ENCODE measurements at places on chromosomes 7 and 10.

- no peak for DNase-seq
Measured at GRCh38 chr7:139955109-139955820, 107.5 kb downstream of the PARP12 start.

GRCh38 chr10:35135861-35136260 lies 9.2 kb downstream of the CREM start:
- no peak for DNase-seq

- DNase-seq, result no peak
Measured at GRCh38 chr7:45430397-45430796, 143.8 kb upstream of the ADCY1 start.

GRCh38 chr7:130650611-130651120 lies 17.9 kb downstream of the COPG2 start:
- DNase-seq, result no peak

- DNase-seq, result no peak
Measured at GRCh38 chr7:149241696-149242095, 2.2 kb downstream of the ZNF212 start.

- DNase-seq, result no peak
Measured at GRCh38 chr10:110448682-110449418, 48.9 kb upstream of the DUSP5 start.

- DNase-seq, result peak; percentile 73
Measured at GRCh38 chr10:71319042-71319799, at the start of gene SLC29A3. Gene SLC29A3 (plus strand): TSS chr10:71319259. CDS start chr10:71319310, 51 bp downstream.

GRCh38 chr10:13795653-13796555 lies 209.1 kb downstream of the PRPF18 start:
- DNase-seq, result no peak

DNA sequence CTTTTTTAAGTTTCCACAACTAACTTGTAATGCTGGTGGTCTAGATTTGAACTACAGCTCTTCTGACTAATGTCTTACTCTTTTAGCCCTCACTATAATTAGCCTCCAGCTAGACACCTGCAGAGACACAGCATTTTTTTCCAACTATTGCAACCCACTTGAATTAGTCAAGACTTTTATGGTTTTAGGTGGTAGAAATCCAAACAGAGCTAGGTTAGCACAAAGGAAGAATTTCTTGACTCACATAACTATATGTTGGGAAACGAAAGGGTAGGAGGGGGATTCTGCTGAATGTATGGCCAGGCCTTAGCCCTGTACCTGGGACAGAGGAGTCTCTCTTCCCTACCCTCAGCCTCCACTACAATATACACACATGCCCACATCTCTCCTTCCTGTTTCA lies 586.1 kb downstream of the INHBA start:
- no peak for DNase-seq

DNA sequence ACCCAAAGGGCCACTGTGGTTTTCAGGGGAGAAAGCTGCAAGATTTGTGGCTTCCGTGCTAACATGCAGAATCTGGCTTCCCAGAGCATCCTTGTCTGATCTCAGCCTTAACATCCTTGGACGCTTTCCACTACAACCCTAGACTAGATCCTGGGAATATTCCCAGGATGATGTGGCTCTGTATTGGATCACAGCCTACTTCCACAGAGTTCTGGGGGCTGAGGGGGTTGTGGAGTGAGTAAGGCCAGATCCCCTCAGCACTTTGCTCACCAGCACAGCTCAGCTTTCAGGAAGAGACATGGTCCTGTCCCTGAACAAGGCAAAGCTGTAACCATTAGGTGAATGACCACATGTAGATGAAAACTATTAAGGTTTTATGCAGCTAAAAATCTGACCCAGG lies 241.3 kb upstream of the MYO3A start:
- DNase-seq, result no peak

DNA sequence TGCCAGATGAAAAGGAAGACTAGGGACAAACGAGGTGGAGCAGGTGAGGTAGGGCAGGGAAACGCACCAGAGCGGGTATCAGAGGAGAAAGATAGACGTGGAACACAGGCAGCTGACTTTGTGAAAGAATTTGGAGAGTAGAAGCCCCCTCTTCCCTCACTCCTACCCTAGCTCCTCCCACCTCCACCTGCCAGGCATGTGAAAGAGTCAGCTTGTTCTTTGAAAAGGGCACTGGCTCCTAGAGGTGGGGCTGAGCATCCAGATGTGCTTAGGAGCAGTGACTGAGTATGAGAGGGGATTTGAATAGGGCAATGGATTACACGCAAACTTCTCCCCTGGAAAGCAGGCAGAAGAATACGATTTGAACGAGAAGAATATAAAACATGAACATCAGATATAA lies 174.2 kb upstream of the INHBA start:
- no peak for DNase-seq

- no peak for DNase-seq
Measured at GRCh38 chr10:31384589-31384949, 65.6 kb downstream of the ZEB1 start.

DNA sequence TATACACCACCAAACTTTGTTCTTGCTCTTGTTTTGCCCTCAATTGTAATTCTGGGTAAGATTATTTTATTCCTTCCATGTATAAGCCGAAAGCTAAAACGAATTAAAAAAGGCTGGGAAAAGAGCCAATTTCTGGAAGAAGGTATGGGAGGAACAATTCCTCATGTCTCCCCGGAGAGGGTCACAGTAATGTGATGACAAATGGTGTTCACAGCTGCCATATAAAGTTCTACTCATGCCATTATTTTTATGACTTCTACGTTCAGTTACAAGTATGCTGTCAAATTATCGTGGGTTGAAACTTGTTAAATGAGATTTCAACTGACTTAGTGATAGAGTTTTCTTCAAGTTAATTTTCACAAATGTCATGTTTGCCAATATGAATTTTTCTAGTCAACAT lies 12.5 kb upstream of the CFAP69 start:
- no peak for DNase-seq

DNA sequence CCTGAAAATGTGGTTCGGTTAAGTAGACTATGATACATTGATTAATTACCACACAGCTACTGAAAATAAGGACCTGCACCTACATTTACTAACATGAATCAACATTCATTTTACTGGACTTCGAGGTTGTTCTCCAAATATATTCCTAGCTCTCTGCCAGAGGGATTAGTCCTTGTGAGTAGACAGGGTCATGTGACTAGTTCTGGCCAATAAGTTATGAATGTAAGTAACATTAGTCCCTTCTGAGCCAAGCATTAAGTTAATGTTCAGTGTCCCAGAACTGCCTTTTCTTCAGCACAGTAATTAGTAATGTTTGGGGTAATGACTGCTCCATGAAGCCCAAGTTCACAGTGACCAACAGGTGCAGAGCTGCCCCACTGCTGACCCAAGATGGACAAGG lies 9.2 kb downstream of the ITIH5 start:
- DNase-seq, result no peak

DNA sequence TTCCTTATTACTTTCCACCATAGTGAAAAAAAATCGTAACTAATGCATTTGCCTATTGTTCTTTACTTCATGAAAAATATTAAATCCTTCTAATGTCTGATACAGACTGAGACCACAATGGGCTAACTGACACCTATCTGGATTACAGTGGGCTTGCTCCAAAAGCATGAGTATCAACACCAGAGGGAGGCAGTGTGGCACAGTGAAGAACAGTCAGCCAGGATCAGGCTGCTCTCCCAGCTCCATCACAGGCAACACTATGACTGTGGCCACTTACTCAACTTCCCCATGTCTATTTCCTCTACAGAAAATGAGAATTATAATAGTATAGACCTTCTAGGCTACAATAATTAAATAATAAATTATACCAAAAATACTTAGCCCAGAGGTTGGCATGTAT lies 97.2 kb downstream of the SLC25A13 start:
- no peak for DNase-seq

DNA sequence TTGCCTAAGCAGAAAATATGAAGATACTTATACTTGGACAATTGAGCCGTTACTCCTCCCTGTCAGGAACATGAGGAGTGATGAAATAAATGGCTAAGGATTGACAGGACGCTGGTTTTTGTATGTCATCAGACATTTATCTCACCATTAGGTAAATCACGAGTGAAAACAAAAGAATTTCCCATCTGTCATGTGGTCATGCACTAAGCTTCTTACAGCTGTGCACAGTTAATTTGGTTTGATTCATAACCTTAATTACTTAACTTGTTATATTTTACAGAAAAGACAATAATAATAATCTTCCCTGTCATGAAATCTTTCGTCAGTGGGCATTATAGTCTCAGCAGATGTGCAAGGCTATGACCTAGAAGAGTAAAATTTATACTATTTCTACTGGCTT lies 266.5 kb downstream of the HGF start:
- no peak for DNase-seq
